Fibroblast of skin of right quadriceps (primary cell): ENCODE measurements at places on chromosomes 16 and 17.

GRCh38 chr17:15169676-15170075, 95.5 kb downstream of the PMP22 start:
- DNase-seq, result peak; percentile 88

- no peak for DNase-seq
These were observed 86.2 kb downstream of the OR1D5 start for GRCh38 chr17:2977157-2977556.

DNA sequence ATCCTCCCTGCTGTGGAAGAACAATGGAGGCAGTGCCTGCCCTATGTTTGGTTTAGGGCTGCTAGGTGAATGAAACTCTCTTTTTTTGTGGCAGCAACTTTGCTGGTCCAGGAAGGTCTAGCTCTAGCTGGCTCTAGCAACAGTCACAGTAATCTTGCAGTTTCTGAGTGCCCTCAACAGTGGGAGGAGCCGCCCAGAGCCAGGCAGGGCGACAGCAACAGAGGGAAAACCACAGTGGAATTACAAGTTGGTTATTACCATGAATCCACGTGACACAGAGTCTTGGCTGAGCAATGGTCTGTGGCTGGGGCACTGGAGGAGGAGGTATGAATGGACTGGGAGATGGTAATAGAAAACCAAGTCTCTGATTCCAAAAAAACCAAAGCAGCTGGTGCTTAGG, 10.3 kb downstream of the HSPB9 start:
- peak; percentile 74 for DNase-seq

- DNase-seq, result peak; percentile 19
These were observed 175.6 kb downstream of the SOX9 start for GRCh38 chr17:72296456-72296855.

DNA sequence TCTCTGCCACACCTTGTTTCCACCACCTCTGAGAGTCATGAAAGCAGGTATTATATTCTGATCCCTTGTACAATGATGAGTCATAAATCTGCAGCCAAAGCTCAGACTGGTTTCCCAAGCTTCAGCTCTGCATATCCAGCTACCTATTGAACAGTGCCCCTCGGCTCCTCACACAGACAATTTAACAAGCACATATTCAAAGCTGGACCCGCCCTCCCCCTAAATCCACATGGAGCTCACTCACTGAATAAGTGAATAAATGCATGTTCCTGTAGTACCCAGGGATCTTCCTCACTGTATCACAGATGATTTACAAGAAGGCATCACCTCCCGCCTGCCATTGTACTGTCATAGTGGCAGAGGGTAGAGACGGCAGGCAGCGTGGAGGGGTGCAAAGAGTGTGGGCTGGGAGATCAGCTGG, 516.4 kb downstream of the GRIN2A start:
- DNase-seq, result no peak

GRCh38 chr16:28503470-28504259, 3.0 kb downstream of the IL27 start:
- no peak for DNase-seq

DNA sequence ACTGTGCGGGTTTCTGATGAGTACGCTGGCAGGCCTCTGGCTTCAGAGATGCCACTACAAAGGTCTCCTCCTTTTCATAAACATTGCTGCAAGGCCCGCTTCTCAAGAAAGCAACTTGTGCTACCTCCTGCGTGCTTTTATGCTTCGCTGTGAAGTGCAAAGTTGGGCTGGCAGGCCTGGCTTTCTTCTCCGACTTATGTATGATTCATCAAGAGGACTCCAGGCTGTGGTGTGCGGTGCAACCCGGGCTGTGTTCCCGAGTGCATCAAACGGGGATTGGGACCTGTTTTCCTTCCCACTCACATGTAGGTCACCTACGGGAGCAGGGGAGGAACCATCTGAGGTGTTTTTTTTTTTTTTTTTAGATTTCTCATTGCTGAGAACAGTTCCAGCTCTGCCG, 534.1 kb downstream of the WWOX start:
- no peak for DNase-seq

- DNase-seq, result no peak
These were observed 787 bp downstream of the ZFPM1 start for GRCh38 chr16:88453611-88454522.

DNA sequence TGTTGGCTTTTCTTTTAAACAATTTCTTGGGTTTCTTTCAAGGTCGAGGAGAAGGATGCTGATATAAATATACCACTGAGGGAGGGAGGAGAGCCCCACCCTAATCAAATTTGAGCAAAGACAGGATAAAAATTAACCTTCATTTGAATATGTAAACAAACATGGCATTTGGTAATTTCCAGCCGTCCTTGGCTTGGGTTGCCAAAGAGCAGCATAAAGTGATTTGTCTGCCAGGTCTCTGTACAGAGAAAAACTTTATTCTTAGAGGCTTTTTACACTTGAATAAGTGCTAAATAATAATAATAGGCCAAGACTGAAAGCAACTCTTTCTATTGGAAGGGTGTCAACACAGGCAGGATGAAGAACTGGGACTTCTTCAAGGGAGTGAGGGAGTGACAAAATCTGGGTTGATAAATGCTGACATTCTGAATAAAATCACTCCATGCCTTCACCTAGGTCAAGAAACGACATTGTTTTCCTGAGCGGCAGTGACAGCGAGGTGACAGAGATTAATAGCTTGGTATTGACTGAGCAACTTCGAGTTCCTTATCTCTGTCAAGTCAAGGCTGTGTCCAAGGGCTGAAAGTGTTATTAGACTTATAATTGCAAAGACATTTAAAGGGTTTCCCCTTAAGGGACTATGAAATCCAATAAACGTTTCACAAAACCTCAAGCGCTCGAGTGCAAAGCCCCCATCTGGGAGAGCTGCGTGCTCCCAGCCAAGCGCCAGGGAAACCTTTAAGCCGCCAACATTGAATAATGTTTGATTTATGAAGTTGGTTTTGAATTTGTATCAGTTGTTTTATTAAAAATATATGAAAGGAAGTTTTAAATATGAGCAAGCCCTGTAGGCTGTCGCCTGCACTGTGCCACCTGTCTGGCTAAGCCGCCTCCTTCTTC, 269.5 kb upstream of the N4BP1 start:
- DNase-seq, result no peak

GRCh38 chr17:55121268-55121667, 143.5 kb upstream of the HLF start:
- DNase-seq, result no peak

DNA sequence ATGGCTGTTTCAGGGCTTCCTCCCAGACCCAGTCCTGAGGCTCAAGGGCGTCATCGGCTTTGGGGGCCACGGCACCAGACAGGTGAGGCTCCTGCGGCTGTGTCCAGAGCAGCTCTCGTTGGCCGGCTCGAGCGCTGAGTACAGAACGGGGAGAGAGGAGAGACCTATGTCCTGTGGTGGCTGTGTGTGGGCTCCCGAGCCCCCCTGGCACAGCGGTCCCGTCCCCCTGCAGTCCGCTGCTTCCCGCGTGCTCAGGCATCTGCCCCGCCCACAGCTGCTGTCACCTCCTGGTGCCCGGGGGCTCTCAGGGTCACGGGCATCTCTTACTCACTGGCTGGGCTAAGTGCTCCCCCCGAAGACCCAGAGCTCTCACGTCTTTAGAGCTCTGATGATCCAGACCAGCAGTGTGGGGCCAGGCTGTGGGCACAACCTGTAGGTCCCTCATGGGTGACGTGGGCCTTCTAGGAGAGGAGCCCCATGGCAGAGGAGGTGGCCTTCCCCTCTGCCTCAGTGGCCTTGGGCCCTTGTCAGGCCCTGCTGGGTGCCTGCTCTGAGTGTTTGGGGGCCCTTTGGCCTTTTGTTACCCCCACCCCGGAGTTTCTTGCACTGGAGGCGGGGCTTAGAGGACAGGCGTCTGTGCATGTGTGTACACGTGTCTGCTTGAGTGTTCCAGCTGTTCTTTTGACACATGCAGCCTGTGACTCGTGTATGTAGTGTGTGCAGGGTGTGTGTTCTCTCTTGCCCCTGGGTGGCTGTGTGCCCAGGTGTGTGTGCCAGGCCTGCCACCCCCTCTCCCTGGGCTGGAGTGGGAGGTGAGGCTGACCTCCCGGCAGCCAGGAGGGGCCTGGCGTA, 3.5 kb downstream of the WDR90 start:
- no peak for DNase-seq

DNA sequence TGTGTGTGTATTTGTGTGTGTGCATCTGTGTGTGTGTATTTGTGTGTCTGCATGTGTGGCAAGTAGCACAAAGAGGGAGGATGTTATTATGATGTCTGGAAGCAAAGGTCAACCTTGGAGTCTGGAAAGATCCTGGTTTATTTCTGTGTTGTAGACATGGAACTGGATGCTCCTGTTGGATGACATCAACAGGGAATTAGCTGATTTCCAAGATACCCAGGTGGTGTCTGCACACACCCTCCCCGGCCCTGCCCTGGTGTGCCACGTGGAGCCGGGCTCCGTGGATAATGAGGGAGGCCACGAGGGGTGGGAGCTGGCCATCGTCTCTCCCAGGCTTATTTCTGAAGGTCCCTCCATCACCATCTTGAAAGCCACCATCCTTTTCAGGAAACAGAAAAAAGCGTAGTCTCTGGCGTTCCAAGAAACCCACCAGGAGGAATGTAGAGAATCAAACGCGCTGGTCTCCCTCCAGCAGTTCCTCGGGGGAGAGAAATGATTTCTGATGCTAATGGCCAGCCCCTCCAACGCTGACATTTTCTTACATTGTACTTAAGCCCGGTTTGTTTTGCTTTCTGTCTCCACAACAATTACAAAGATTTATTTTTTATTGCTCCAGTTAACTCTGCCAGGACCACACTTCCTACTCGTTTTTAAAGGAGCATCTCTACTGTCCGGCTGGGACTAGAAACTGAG, 93.3 kb downstream of the FOXL1 start:
- peak; percentile 41 for DNase-seq

DNA sequence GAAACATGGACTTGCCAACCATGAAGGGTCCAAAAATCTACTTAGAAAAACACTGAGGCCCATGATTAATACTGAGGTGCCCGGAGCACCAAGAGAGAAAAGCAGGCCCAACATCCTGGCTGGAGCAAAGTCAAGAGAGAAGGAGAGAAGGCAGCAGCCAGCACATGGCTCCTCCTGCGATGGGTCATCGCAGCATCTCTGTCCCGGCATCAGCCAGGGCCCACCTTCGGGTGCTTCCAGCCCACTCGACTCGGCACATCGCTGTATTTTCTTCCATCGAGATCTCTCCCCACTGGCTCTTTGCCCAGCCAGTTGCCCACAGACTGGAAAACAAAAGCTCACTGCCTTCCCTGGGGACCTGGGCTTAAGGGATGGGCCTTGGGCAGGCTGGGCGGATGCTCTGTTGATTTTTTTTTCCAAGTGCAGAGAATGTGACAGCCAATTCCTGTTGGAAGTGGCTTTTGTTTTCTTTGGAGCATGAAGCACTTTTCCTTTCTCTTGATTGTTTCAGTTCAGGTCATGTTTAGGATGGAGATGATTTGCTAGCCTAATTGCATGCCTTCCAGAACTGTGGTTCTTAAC, 58.1 kb downstream of the CYB5B start:
- peak; percentile 68 for DNase-seq

DNA sequence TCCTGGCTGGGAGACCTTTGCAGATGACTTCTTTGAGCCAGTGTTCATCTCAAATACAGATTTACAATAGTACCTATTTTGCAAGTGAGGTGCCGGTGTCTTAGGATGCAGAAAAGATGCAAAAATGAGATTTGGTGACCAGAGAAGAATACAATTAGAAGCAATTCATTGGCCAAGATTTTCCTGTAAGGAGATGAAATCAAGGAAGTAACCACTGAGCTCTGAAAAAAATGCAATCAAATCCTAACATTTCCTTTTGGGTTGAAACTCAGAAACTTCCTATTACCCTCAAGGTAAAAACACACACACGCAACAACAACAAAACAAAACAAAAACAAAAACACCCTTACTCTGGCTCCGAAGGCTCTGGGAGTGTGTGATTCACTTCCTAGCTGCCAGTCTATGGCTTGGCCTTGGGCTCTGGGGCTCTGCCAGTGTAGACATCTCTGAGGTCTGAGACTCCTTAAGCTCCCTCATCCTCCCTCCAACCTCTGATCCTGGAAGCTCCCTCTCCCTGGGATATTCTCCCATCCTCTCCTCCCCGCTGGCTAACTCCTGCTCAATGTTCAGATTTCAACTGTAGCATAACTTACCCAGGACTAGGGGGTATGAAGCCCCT, 16.8 kb upstream of the MT4 start:
- no peak for DNase-seq

DNA sequence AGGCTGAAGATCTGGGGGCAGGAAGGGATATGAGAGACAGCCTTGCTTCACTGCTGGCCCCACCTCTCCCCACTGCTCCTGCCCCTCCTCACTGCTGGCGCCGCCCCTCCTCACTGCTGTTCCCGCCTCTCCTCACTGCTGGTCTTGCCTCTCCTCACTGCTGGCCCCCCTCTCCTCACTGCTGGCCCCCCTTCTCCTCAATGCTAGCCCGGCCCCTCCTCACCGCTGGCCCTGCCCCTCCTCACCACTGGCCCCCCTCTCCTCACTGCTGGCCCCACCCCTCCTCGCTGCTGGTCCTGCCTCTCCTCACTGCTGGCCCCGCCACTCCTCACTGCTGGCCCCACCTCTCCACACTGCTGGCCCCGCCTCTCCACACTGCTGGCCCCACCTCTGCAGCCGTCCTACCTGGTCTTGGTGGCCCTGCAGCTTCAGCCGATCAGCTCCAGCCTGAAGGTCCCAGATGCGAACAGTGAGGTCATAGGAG, 9.5 kb upstream of the PAM16 start:
- peak; percentile 38 for DNase-seq

GRCh38 chr17:2230877-2231276, 72.7 kb downstream of the SMG6 start:
- DNase-seq, result peak; percentile 61

- no peak for DNase-seq
These were observed 11.3 kb downstream of the FKBP10 start for GRCh38 chr17:41824086-41824485.

- DNase-seq, result no peak
These were observed 19.6 kb upstream of the IRX5 start for GRCh38 chr16:54911079-54911478.

- peak; percentile 60 for DNase-seq
These were observed 518 bp downstream of the MT1E start for GRCh38 chr16:56625943-56626654.

DNA sequence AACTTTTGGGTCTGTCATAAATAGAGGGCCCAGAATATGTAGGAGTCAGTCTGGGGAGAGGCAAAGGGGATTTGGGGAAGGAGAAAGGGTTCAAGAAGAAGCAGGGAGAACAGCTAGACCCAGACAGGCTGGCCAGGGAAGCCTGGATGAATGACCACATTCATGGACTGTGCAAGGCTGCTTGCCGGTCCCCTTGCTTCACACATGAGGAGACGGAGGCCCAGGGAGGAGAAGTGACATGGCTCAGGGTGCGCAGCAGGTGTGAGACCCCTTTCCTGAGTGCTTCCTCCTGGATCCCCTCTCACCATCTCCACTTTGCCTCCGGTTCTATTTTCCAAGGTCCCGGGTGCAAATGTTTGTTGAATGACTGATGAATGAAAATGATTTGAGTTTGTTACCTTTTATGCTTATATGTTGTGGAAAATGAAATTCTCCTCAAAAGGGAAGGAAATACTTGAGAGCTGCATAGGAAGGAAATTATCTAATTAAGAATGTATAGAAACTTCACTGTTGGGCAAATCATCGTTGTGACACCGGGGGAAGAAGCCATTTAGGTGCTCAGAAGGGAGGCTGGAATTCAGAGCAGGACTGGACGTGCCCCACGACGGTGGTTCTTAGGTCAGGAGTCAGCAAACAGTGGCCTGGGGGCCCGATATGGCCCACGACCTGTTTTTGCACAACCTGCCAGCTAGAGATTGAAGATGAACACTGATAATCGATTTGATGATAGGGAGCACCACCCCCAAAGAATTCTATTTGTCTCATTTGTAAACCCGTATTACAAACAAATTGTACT, 559 bp downstream of the ITGAM start:
- no peak for DNase-seq

- no peak for DNase-seq
These were observed 143.1 kb upstream of the CACNG5 start for GRCh38 chr17:66691644-66692420.

GRCh38 chr16:69514356-69514755, 51.4 kb upstream of the NFAT5 start:
- DNase-seq, result no peak
